ENCODE measurements at places on chromosomes 12 and 14.
A peak's percentile ranks its signal among the peaks of the same experiment; 100 is the strongest.

DNA sequence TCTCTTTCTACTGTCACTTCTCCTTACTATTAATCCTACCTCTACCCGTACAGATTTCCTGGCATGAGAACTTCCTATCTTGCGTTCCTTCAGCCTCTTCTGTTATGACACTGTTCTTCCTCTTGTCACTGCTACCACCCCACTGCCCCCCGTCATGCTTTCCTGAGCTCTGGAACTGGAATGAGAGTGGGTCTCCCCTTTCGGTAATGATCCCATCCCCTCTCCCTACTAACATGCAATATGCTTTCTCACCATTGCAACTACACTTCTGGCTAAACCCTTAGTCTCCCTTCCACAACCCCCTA is 4.9 kb upstream of the AP1G2 start:
- no peak for DNase-seq

DNA sequence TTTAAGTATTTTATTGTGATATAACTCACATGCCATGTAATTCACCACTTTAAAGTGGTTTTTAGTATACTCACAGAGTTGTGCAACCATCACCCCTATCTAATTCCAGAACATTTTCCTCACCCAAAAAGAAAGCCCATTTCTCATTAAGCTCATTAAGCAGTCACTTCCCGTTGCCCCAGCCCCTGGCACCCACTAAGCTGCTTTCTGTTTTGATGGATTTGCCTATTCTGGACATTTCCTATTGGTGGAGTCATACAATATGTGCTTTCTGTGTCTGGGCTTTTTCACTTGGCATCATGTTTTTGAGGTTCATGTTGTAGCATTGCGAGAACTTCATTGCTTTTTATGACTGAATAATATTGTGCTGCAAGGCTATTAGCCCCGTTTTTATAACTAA is 66.0 kb downstream of the ARL6IP4 start:
- DNase-seq = no peak

DNA sequence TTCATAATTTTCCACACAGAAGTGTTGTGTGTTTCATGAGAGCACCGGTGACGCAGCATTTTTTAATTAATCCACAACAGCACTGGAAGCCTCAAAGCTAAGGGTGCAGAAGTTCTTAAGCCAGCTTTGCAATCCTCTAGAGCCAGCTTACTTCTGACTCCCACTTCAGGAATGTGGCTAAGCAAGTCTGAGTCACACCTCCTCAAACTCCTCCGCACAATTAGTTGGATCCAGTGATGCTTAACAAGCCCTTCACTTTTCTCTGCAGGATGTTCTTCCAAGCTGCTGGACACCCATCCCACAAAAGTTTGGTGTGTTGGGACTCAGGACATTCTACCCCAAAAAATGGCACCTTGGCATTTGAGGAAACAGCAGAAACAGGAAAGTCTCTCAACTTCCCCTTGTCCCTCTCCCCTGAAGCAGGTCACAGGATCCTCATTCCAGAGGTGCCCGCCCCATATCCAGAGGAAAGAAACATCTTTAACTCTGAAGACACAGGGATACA is 210.0 kb downstream of the PPM1H start:
- peak; percentile 98 for DNase-seq

DNA sequence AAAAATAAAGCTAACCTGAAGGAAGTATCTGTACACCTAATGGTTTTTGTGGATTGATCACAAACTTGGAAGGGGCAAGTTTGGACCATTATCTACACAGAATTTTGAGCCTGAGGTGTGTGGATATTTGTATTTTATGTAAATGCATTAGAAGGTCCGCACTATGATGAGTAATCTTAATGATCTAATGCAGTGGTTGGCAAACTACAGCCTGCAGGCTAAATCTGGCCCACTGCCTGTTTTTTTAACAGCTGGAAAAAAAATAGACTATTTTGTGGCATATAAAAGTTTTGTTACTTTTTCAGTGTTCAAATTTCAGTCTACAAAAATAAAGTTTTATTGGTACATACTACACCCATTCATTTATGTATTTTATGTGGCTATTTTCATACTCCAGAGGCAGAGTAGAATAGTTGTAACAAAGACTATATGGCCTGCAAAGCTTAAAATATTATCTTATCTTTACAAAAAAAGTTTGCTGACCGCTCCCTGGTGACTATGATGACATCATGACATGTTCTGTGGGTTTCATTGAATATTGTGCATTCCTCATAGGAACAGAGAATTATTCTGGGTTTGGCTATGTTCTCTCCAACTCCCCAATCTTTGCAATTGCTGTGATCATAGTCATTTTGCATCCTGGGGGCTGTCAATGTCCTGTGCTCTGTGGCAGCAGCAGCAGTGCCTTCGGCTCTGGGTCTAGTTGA is 962.6 kb upstream of the FBXO33 start:
- DNase-seq = no peak

GRCh38 chr12:69161829-69162228 is 77.5 kb upstream of the CPSF6 start:
- no peak for DNase-seq

DNA sequence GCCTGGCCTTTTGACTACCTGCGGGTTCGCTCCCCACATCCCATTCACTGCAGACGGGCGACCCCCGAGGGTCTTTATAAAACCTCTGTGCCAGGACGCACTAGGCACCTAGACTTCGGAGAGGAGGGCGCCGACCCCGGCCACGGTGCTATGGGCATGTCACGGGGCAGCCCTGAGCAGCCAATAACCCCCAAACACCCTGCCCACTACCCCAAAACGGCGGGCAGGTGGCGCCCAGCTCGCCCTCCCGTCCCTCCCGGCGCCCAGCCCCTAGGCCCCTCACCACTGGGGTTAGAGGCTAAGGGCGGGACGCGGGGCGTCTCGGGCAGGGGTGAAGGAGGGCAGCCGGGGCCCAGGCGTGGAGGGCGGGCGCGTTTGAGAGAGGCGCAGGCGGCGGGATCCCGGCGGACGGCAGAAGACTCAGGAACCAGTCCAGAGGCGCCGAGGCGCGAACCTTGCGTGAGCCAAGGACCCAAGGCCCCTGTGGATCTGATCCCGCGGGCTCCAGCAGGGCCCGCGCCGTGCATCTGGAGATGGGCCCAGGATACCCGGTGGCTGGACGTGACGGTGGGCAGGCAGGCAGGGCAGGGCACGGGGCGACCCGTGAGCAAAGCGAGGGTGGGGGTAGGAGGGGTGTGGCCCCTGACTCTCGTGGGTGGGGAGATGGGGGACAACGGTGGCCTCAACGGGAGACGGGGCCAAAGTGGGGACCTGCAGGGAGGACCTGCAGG is 11.1 kb downstream of the KRT85 start:
- no peak for DNase-seq

- no peak for DNase-seq
Measured at GRCh38 chr14:31400031-31400638, 20.2 kb downstream of the HEATR5A start.

DNA sequence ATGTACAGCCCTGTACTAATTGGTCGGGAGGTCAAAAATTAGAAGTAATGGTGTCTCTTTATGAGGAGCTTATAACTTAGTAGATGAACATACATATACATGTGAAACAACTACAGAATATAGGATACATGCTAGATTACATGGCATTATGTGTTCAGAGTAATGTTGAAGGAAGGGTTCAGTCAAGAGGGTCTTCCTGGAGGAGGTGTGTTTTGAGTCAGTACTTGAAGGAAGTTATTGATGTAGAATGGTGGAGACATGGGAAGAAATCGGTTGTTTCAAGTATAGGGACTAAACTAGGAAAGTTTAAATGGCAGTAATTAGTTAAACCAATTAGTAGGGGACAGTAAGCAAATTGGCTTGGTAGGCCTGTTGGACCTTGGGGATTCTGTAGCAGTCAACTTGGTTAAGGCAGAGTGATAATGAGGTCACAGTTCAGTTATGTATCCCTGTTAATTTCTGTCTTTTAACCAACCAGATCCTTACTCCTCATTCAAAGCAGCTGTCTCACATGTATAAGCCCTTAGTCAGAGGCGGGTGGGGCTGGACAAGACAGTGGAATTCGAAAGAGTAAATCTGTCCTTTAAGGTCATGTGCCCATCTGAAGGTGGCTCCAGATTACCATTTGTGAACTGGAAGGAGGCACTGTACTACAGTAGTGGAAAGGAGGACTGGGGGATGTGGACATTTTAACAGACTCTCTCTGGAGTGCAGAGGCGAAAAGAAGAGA is 3.5 kb upstream of the ANKRD52 start:
- peak; percentile 57 for DNase-seq

- DNase-seq = no peak
Measured at GRCh38 chr14:32565256-32565655, 236.2 kb downstream of the AKAP6 start.

DNA sequence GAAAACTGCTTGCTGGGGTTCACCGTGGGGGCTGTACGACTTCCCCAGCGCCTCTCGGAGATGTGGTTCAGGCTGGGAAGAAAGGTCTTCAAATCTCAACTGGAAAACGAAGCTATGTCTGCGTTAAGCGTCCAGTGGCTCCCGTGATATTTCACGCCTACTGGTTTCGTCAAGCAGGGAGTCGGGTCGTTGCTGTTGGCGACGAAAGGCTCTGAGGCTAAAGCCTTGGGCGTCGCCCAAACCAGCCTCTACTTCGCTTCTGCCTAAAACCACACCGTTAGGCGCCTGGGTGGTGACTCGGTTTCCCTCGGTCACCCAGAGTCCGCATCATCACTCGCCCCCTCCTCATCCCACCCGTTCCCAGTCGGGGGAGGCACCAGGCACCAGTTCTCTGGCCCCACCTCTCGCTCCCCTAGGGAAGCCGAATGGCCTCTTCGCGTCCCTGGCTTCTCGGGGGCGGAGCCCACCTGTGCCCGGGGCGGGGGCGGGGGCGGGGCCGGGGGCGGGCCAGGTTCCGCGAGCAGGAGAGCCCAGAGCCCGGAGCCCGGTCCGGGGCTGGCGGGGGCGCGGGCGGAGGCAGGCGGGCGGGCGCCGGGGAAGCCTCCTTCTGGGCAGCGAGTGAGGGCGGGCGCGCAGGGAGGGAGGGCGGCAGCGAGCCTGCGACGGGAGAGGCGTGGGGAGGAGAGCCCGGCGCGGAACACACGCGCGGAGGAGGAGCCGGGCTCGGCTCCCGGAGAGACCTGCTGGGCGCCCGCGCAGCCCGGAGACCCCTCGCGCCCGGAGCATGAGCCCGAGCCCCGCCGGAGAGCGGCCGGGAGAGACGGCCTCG is at the start of gene B4GALNT3:
B4GALNT3 (plus strand) TSS at position 510 of the 829 bp plus-strand sequence. CDS start 438 bp downstream, outside the sequence.
- no peak for DNase-seq

DNA sequence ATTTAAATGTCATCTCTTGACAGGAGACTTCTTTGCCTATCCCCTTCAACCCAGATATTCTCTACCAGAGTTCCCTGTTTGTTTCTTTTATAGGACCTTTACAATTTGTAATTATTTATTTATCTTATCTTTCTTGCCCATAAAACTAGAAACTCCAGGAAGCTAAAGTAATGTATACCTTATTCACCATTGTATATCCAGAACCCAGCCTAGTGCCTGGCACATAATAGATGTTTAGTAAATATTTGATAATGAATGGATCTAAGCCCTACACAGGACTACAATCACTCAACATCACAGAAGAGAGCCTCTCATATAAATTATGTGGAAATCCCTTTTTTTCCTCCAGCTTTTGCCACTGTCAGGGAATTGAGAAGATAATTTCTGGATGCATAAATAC is 125.6 kb upstream of the CNOT2 start:
- DNase-seq = no peak

GRCh38 chr14:30848449-30849240 is 25.7 kb upstream of the COCH start:
- DNase-seq = no peak

GRCh38 chr12:29208060-29208459 is 59.0 kb downstream of the FAR2 start:
- no peak for DNase-seq

DNA sequence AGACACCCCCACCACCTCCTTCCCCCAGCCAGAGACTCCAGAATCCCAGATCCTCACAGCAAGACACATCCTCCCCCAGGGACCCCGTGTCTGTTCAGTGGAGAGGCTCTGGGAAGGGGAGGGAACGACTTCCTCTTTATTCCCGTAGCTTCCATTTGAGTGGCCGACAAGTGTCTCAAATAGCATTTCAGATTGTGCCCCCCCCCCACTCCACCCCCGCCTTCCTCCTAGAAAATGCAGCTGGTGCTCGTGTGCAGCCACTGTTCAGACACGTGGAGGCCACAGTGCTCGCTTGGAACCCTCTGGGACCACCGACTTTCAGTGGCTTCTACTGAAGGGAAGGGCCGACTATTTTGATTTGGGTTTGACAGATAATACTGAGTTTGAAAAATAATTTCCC is 14.3 kb downstream of the PPP2R5C start:
- DNase-seq = no peak

GRCh38 chr12:124861898-124862676 is 1.6 kb downstream of the SCARB1 start:
- DNase-seq = no peak

DNA sequence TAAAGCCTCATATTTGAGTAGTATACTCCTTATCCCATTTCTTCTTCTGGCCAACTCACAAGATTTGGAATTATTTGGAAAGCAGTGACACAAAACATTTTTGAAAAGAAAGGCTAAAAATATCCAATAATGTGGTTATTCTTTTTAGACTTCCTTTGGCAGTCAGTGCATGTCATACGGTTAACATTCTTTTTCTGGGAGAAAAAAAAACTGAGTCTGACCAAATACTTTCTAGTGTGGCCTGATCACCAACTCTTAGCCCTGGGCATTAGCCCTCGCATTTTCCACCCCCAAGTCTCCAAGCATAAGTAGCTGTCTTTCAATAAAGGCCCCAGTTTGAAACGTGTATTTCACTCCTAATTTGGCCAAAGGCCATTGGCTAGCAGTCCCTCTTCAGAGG is 5.9 kb downstream of the RASSF3 start:
- no peak for DNase-seq

- DNase-seq = no peak
Measured at GRCh38 chr12:48340943-48341342, 9.8 kb downstream of the ZNF641 start.

- DNase-seq = no peak
Measured at GRCh38 chr12:6039894-6040601, 84.4 kb downstream of the VWF start.

GRCh38 chr12:13635709-13636108 is 345.7 kb downstream of the GRIN2B start:
- DNase-seq = no peak

DNA sequence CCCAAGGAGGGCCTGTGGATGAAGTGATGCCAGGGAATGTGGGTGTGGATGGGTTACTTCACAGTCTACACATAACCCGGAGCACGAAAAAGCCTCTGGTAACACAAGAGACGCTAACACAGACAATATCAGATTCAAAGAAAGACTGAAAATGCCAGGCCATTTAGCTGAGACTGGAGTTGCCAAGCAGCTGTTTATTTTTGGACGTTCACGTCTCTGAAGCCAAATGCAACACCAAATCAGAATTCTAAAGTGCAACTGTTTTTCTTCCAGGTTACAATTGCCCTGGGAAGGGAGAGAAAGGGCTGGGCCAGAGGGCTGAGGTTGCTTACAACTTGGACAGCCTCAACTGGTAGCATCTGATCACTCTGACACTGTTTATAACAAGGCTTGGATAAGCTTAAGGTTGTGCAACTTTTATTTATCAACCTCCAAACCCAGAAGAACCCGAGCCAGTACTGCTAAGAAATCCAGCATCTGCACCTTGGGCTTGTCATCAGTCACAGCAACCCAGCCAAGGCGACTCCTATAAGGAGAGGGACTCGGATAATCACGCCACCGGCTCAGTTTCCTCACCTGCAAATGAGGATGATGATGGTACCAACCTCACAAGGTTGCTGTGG is 24.8 kb downstream of the NUAK1 start:
- DNase-seq = no peak

GRCh38 chr12:5586201-5586600 is 154.3 kb downstream of the NTF3 start:
- DNase-seq = peak; percentile 17
